ENCODE measurements at places on chromosomes 5 and 9.

GRCh38 chr5:31186672-31187267 lies 6.7 kb upstream of the CDH6 start:
- DNase-seq: no peak

- DNase-seq: no peak
Observed at GRCh38 chr5:81579262-81579924, 171.5 kb downstream of the SSBP2 start.

GRCh38 chr5:145553177-145553576 lies 282.0 kb downstream of the PRELID2 start:
- DNase-seq: peak; percentile 11

DNA sequence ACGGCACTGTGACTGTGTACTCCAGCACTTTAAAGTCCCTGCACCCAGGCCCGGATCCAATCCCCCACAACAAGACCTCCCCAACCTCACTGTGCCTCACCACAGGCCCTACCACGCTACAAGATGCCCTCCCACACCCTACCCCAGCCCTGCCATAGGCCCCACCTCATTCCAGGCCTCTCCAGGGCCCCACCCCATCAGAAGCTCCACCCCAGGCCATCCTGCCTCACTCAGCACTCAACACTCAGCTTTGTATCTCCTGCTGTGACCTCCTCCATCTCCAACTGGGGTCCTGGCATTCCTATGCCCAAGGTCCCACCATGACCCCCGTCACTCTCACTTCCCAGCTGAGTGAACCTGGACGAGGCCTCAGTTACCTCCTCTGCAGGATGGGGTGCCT lies 38.8 kb downstream of the BARX1 start:
- no peak for DNase-seq

DNA sequence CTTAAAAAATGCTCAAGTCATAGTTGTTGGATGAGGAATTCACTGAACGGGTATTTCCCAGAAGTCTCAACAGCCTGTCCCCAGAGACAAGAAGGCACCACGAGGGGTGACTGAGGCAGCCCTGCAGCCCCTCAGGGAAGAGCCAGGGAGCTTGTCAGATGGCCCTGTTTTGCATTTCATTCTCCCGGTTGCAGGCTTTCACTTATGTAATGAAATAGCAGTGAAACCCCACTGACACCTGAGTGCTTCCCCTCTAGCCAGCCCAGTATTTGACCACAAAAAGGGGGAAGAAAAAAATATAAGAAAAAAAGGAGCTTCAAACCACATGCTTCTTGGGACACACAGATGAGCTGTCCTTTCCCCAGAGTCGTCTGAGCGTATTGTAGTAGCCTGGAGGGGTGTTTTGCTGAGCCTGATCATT lies 75.3 kb upstream of the IL12B start:
- DNase-seq: no peak

DNA sequence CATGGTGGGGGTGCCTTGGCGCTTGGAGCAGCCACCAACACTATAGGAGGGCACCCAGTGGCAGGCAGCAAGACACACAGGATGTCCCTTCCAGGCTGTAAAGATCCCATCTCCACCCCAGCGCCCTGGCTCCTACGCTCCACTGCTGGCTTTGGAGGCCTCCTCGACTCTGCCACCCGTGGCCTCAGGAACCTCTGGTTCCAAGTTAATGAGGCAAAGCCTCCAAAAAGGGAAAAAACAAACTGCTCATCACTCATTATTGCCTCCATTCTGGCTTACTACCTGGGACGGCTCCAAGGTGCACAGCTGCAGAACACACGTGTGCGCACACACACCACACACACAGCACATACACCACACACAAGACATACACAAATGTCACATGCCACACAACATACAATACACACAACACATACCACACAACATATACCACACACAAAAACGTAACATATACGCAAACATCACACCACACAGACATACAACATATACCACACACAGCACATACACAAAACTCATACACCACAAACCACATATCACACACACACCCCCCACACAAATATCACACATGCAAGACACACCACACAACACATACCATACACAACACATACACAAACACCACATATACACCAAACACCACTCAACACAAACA lies 45.3 kb downstream of the ROR2 start:
- DNase-seq: no peak

All from keratinocyte (primary cell).